ENCODE measurements at places on chromosomes 3 and 15.

- H3K27ac ChIP-seq = no peak overlapping the region
- H3K4me1 ChIP-seq = peaks cover 18% of the 10 kb centered on the region
- H3K36me3 ChIP-seq = no peaks in the 10 kb centered on the region
- H3K4me3 ChIP-seq = no peak overlapping the region
- no peak for DNase-seq
- no peaks in the 10 kb centered on the region for H3K27me3 ChIP-seq
These were observed 84.6 kb upstream of the PFN2 start for GRCh38 chr3:150055332-150055731.

DNA sequence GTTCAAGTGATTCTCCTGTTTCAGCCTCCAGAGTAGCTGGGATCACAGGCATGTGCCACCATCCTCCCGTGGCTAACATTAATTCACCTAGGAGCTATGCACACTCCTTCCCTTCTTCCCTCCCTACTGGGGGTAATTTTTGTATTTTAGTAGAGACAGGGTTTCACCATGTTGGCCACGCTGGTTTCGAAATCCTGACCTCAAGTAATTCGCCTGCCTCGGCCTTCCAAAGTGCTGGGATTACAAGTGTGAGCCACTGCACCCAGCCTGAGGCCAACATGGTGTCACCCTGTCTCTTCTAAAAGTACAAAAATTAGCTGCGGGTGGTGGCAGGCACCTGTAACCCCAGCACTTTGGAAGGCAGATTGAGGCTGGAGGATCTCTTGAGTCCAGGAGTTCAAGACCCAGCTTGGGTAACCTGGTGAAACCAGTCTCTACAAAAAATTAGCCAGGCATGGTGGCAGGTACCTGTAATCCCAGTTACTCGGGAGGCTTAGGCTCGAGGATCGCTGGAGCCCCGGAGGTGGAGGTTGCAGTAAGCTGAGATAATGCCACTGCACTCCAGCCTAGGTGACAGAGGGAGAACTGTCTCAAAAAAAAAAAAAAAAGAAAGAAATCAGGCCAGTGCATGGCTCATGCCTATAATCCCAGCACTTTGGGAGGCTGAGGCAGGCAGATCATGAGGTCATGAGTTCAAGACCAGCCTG, 6.1 kb downstream of the RNU5B-1 start:
- H3K4me3 ChIP-seq = no peak overlapping the region
- no peaks in the 10 kb centered on the region for H3K27me3 ChIP-seq
- H3K4me1 ChIP-seq = peaks cover 14% of the 10 kb centered on the region
- DNase-seq = no peak
- no peaks in the 10 kb centered on the region for H3K36me3 ChIP-seq

- DNase-seq = peak; percentile 31
- peaks cover 8% of the 10 kb centered on the region for H3K4me1 ChIP-seq
- no peak overlapping the region for H3K4me3 ChIP-seq
- H3K27me3 ChIP-seq = no peaks in the 10 kb centered on the region
These were observed 38.8 kb downstream of the BHLHE40 start for GRCh38 chr3:5017925-5018531.

DNA sequence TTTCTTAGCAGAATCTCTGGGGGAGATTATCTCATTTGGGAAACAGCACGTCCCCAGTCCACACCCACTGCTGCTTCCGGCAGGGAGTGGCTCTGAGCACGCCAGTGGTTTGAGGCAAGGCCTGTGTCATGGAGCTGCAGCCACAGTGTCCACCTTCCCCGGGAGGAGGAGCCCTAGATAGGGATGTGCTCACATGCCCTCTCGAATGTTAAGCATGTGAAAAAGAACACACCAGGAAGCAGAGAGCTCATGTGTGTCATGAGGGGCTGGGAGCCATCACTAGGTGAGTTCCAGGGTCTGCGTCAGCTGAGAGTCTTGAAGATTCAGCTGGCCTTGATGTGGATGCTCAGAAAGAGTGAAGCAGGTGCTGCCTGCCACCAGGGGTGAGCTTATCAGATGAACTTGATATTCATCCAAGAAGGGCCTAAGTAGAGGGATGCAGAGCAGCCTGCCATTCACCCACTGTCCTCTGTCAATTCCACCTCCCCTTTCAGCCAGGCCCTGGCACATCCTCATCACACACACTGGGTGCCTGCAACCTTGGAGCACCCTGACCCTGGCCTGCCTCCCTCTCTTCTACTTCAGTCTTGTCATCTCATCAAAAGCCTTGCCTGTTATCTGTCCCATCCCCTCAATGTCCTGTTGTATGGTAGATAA, 16.3 kb downstream of the ITGA11 start:
- H3K27me3 ChIP-seq = no peaks in the 10 kb centered on the region
- H3K36me3 ChIP-seq = no peaks in the 10 kb centered on the region
- peaks cover 21% of the 10 kb centered on the region for H3K4me1 ChIP-seq
- H3K27ac ChIP-seq = no peak overlapping the region
- no peak overlapping the region for H3K4me3 ChIP-seq

DNA sequence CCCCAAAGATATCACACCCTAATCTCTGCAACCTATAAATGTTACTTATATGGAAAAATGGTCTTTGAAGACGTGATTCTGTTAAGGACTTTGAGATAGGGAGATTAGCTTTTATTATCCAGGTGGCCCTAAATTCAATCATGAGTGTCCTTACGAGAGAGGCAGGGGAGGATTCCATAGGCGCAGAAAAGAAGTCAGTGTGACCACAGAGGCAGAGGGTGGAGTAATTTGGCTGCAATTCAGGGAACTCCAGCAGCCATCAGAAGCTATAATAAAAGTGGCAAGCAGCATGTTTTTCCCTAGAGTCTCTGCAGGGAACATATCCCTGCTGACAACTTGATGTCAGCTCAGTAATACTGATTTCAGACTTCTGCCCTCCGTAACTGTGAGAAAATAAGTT, 315.2 kb upstream of the ROBO2 start:
- DNase-seq = no peak
- H3K4me1 ChIP-seq = no peaks in the 10 kb centered on the region
- H3K36me3 ChIP-seq = no peaks in the 10 kb centered on the region
- no peak overlapping the region for H3K4me3 ChIP-seq
- no peaks in the 10 kb centered on the region for H3K27me3 ChIP-seq
- no peak overlapping the region for H3K27ac ChIP-seq

DNA sequence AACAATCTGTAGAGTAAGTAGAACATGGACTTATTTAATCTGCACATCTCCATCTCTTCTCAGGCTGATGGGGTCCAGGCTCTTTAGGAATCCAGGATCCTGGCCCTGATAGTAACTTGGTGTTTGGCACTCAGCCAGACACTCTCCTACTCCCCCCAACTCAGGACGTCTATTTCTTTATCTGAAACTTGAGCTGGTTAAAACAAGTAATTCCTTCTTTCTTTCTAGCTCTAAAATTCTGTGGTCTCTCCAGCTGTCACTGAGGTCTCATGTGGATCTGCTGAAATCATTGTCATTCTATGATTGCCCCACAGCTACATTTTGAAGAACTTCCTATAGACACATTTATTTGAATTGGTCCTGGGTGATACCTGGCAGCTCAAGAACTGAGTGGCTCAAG, 59.0 kb downstream of the TP63 start:
- no peak for DNase-seq
- no peaks in the 10 kb centered on the region for H3K4me1 ChIP-seq
- no peaks in the 10 kb centered on the region for H3K27me3 ChIP-seq
- no peaks in the 10 kb centered on the region for H3K36me3 ChIP-seq

DNA sequence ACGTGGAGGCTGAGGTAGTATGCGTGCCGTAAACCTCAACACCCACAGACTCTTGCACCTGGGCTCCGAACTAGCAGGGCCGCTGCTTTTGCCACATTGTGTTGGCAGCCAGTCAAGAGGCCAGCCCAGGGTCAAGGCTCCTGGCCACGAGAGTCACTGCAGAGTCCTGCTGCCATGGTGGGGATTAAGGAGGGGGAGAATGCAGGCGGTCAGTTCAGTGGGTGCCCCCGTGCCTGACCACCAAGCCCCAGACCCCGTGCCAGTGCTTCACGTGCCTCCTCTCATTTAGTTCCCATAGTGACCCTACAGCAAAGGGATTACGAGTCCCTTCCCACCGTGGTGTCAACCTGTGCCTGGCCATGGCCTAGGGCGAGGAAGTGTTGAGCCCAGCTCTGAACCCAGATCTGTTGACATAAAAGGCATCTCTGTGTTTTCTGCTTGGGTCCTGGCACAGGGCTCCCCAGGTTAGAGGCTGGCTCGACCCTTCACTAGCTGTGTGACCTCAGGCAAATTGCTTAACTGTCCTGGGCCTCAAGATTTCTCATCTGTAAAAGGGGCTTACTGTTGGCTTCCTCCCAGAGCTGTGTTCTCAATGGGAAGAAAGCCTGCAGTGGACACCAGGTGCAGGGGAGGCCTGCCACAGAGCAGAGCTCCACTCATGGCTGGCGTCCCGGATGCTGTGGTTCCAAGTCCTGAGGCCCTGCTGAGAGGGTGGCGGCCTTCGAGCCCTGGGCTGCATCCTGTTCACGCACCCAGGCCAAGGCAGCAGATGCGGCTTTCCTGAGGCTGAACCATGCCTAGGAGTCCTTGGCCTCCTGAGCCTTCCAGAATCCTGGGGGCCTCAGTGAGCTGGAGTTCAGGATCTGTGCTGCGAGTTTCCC, 32.8 kb downstream of the FBLN2 start:
- H3K4me3 ChIP-seq = no peak overlapping the region
- H3K4me1 ChIP-seq = peaks cover 31% of the 10 kb centered on the region
- H3K27me3 ChIP-seq = peaks cover 2% of the 10 kb centered on the region
- H3K27ac ChIP-seq = peak overlapping the region; percentile 56
- no peaks in the 10 kb centered on the region for H3K36me3 ChIP-seq
- DNase-seq = peak; percentile 78

- no peaks in the 10 kb centered on the region for H3K36me3 ChIP-seq
- no peaks in the 10 kb centered on the region for H3K27me3 ChIP-seq
- H3K4me1 ChIP-seq = no peaks in the 10 kb centered on the region
These were observed 13.9 kb upstream of the C15orf61 start for GRCh38 chr15:67506775-67507747.

DNA sequence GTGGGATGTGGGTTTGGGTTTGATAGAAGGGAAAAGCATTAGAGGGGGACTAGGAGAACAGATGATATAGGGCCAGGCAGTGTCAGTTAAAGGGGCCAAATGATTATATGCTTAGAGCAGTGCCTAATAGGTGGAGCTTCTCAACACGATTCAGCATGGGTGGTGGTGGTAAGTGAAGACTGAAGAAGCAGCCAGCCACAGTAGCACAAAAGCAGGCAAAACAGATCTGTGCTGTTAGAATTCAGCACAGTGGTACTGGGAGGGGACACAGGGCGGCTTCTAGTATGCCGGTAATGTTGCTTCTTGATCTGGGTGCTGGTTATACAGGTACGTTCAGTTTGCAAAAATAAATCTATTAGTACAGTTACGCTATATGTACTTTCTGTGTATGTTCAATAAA, 25.5 kb downstream of the PDE8A start:
- no peak for DNase-seq
- H3K4me1 ChIP-seq = peaks cover 16% of the 10 kb centered on the region
- H3K27ac ChIP-seq = no peak overlapping the region
- H3K36me3 ChIP-seq = peaks cover 2% of the 10 kb centered on the region

GRCh38 chr3:190279690-190280089, 42.6 kb downstream of the CLDN1 start:
- no peak overlapping the region for H3K4me3 ChIP-seq
- H3K27me3 ChIP-seq = no peaks in the 10 kb centered on the region
- H3K27ac ChIP-seq = no peak overlapping the region
- DNase-seq = no peak
- H3K36me3 ChIP-seq = no peaks in the 10 kb centered on the region
- no peaks in the 10 kb centered on the region for H3K4me1 ChIP-seq

DNA sequence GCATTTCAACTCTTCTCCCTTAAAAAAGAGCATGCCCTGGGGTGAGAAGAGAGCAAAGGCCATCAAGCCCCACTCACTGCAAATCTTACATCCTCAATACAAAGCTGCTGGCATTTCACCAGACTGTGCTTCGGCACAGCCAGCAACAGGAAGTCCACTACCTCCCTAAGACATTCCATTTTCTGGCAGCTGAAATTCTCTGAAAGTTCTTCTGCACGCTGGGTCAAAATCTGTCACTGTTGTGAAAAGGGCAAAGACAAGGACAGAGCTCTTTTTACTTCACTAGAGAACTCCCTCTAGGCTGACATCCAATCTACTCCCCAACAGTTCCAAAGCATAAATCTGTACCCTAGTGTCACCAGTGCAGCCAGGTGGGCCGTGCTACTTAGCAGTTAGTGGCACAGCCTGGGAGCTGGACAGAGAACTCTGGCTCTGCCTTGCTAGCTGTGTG, 6.3 kb downstream of the MTMR10 start:
- H3K27ac ChIP-seq = no peak overlapping the region
- H3K4me1 ChIP-seq = peaks cover 7% of the 10 kb centered on the region
- peak; percentile 16 for DNase-seq
- H3K4me3 ChIP-seq = no peak overlapping the region
- peaks cover 24% of the 10 kb centered on the region for H3K36me3 ChIP-seq
- no peaks in the 10 kb centered on the region for H3K27me3 ChIP-seq

- H3K4me1 ChIP-seq = no peaks in the 10 kb centered on the region
- no peak for DNase-seq
- no peaks in the 10 kb centered on the region for H3K36me3 ChIP-seq
- H3K27me3 ChIP-seq = peaks cover 4% of the 10 kb centered on the region
- no peak overlapping the region for H3K27ac ChIP-seq
- no peak overlapping the region for H3K4me3 ChIP-seq
These were observed 67.4 kb downstream of the TMEM266 start for GRCh38 chr15:76127169-76127568.

GRCh38 chr15:30859091-30859874, 44.4 kb upstream of the FAN1 start:
- no peaks in the 10 kb centered on the region for H3K4me1 ChIP-seq
- no peak overlapping the region for H3K4me3 ChIP-seq
- H3K36me3 ChIP-seq = no peaks in the 10 kb centered on the region
- DNase-seq = peak; percentile 7
- H3K27ac ChIP-seq = no peak overlapping the region

DNA sequence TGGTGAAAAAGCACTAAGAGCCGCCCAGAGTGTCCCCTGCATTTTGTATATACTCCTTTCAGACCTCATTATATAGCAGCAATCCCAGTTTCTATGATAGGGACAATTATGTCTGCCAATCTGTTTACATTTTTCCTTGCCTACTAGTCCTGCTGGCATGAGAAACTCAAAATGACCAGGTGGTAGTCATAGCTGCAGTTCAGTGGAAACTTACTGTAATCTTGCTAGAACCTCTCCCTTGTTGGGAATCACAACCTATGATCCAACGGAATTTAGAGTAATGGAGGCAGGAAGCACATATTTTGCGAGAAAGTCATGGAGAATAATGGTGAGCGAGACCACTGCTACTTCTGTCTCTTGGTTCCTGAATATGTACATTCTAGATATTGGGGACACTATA, 28.6 kb upstream of the MINAR1 start:
- H3K27me3 ChIP-seq = no peaks in the 10 kb centered on the region
- H3K4me1 ChIP-seq = no peaks in the 10 kb centered on the region
- H3K4me3 ChIP-seq = no peak overlapping the region
- no peak for DNase-seq
- H3K27ac ChIP-seq = no peak overlapping the region

- peak; percentile 10 for DNase-seq
- H3K27me3 ChIP-seq = no peaks in the 10 kb centered on the region
- no peaks in the 10 kb centered on the region for H3K36me3 ChIP-seq
These were observed 398.4 kb upstream of the CNTN3 start for GRCh38 chr3:75012791-75013331.
